T-helper 2 cell (primary cell): ENCODE measurements at places on chromosomes 7 and 10.

DNA sequence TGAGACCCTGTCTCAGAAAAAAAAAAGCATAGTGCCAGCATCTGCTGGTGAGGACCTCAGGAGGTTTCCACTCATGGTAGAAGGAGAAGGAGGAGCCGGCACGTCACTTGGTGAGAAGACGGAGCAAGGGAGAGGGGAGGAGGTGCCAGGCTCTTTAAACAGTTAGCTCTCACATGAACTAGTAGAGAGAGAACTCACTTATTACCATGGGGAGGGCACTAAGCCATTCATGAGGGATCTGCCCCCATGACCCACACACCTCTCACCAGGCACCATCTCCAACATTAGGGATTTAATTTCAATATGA, 62.9 kb upstream of the VKORC1L1 start:
- no peak for DNase-seq

DNA sequence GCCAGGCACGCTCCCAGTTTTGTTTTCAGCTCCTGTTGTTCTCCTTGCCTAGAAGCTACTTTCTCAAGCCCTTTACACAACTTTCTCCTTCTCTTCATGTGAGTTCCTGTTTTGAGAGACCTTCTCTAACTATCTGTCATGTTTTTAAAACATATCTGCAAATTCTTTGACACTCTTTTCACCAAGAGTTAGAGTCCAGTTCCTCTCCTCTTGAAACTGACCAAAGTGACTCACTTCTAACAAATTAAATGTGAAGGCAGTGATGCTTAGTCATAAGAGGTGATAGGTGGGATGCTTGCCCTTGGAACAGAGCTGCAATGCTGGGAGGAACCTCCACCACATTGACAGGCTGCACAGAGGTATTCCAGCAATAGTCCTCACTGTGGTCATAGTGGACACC, 25.3 kb downstream of the ZSCAN25 start:
- DNase-seq, result no peak

- DNase-seq, result no peak
Observed at GRCh38 chr7:7977774-7978173, 9.2 kb downstream of the GLCCI1 start.

- DNase-seq, result no peak
Observed at GRCh38 chr7:124364283-124364682, 331.4 kb upstream of the TMEM229A start.

DNA sequence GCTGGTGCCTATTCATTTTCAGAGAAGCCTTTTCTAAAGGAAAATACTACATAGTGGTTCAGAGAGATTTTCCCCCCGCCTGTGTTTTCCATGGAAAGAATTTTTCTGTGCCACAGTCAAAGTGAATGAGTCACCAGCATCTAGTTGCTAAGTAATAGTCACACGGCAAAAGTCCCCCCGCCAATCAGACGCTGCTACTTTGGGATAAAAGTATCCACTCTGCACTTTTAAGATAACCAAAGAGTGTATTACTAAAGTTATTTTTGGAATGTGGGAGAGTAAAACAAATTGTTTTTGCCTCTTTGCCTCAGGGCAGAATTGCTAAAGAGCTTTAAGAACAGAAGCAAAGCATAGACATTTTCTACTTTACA, 23.5 kb downstream of the ABLIM1 start:
- no peak for DNase-seq

- no peak for DNase-seq
Observed at GRCh38 chr7:82729172-82730030, 285.8 kb upstream of the CACNA2D1 start.

DNA sequence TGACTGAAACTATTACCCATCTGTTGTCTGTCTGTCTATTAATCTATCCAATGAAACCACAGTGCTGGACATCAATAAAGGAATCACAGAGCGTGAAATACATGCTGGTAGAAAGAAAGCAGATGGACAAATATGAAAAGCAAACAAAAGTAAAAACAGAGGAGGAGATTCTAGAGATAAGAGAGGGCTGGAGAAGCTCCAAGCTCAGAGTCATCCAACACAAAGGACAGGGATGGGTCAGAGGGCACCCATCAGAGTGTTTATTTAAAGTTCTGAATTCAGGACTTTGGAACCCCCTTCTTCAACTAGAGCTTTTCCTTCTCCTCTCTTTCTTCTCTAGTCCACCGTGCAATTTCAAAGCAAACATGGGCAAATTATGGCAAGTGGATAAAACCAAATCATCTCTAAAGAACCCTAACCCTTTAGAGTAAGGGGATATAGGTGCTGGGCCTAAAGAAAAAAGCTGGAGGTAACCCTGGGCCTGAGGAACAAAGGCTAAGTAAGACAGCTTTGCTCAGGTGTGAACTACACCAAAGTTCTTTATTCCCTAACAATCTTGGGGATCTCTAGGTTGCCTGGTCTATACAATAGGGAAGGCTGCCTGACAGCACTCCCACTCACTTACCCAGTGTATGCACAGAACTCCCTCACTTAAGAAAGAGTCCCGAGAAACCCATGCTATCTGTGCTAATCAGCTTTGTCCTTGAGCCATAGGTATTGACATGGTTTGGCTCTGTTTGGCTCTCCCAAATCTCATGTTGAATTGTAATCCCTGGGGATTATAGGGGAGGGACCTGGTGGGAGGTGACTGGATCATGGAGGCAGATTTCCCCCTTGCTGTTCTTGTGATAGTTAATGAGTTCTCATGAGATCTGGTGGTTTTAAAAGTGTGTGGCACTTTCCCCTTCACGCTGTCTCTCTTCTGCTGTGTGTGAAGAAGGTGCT, 97.0 kb downstream of the BAMBI start:
- DNase-seq, result no peak

DNA sequence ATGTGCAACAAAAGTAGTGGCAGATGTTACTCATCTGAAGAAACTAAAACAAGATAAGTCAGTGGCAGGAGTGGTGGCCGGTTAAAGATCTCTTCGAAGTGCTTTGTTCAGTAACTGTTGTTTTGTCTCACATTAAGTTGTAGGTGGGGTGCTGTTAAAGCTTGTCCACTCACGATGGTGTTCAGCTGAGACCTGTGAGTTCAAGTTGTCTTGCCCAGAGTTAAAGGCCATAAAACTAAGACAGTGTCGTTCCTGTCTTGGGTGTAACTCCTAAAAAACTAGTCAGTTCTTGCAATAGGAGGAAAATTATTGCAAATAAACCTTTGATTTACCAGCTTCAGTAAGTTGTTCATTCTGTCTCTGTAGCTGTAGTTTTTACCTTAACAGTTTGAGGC, 857 bp upstream of the FOXP2 start:
- DNase-seq, result no peak

- no peak for DNase-seq
Observed at GRCh38 chr7:76206633-76207032, 4.9 kb downstream of the SRRM3 start.

DNA sequence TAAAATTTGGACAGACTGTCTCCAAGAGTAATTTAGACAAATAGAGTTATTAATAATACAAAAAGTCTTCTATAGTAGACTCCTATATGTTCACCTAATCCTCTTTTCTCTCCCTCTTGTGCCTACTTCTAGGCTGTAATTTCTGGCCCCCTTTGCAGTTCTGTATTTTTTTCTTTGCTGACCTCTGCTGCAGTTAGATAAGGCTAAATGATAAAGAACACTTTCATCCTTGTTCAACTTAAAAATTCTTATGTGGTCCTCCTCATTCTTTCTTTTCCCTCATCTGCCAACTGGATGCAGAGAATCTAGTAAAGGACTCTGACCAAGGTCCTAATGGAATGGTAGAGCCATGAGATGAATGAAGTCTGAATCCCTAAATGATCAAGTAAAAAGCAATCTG, 20.1 kb downstream of the GLCCI1 start:
- DNase-seq, result no peak

GRCh38 chr10:8577686-8578085, 523.2 kb downstream of the GATA3 start:
- DNase-seq, result no peak

DNA sequence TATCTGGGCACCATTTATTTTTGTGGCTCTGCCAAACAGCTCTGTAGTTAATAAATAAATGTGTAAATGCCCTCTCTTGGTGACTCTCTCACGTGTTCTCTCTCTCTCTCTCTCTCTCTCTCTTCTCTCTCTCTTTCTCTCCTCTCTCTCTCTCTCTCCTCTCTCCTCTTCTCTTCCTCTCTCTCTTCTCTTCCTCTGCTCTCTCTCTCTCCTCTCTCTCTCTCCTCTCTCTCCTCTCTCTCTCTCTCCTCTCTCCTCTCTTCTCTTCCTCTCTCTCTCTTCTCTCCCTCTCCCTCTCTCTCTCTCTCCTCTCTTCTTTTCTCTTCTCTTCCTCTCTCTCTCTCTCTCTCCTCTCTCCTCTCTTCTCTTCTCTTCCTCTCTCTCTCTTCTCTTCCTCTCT, 145.8 kb upstream of the TMEM72 start:
- DNase-seq, result no peak

DNA sequence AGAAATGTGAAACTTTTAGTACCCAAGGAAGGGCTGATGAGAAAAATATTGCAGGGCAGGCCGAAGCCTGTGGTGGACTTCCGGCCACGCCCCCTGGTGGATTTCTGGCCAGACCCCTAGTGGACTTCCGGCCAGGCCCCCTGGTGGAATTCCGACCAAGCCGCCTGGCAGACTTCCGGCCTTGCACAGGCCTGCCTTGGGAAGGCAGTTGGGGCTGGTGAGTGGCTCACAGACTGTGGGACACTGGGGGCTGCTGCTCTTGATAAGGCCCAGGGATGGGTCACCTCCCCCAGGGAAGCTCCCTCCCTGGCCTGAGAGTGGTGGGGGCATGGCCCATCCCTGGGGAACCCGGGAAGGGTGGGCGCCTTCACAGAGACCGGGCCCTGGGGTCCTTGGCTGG, 116.4 kb upstream of the MKI67 start:
- no peak for DNase-seq

GRCh38 chr7:139734395-139734794, 43.4 kb downstream of the HIPK2 start:
- no peak for DNase-seq

DNA sequence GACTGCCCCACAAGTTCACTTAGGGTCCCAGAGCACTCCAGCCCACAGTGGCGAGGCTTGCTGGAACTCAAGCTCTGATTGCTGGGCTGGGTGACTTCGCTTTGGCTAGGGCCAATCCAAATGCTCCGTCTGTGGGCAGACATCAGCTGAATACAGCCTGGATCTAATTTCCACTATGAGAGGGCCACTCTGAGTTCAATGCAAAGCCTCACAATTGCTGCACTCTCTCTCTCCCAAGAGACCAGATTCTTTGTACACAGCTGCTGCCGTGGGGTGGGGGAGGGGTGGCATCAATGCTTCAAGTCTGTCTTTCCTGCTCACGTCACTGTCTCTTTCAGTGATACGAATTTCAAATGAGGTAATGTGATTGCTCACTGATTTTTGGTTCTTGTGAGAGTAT, 47.3 kb upstream of the BPGM start:
- DNase-seq, result no peak

GRCh38 chr7:137791930-137792329, 54.8 kb downstream of the DGKI start:
- DNase-seq, result no peak

- DNase-seq, result no peak
Observed at GRCh38 chr10:101749047-101750016, 26.6 kb downstream of the FGF8 start.

- no peak for DNase-seq
Observed at GRCh38 chr10:100448951-100449350, 13.9 kb upstream of the WNT8B start.

DNA sequence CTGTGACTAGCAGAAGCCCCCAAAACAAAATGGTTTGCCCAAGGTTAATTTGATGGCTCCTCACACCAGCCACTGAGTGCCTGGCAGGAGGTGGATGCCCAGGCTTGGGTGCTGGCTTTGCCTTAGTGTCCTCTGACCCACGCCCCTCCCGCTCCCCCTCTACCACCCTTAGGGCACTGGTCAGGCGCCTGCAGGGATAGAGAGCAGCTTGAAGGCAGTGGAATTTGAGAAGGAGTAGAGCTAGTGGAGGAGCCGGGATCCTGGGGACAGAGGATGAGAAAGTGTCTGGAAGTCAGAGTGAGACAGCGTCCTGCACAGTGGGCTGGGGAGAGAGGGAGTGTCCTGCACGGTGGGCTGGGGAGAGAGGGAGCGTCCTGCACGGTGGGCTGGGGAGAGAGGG, 139.4 kb downstream of the DNAJB6 start:
- DNase-seq, result no peak

GRCh38 chr10:43254881-43255633, 11.8 kb downstream of the RASGEF1A start:
- no peak for DNase-seq

DNA sequence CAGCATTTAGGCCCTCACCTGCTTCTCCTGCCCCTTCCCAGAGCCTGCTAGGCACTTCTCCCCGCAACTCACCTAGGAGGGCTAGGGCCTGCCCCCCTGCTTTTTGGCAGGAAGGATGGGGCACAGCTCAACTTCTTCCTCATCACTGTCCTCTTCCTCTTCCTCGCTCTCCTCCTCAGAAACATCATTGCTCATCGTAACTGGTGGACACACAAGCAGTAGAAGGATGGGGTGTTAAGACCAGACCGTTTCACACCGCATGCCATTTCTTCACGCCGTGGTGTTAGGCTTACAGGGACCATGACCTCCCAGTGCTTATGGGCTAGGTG, 1.6 kb downstream of the NPM3 start:
- no peak for DNase-seq

DNA sequence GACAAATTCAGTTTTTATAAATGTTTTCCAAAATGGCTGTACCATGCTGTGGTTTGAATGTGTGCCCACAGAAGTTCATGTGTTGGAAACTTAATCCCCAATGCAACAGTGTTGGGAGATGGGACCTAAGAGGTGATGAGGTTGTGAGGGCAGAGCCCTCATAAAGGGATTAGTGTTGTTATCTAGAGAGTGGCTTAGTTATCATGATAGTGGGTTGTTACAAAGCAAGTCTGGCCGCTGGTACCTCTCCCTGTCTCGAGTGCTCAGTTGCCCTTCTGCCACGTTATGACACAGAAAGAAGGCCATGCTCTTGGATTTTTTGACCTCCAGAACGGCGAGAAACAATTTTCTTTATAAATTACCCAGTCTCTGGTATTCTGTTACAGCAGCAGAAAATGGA, 119.0 kb downstream of the BTAF1 start:
- DNase-seq, result no peak

DNA sequence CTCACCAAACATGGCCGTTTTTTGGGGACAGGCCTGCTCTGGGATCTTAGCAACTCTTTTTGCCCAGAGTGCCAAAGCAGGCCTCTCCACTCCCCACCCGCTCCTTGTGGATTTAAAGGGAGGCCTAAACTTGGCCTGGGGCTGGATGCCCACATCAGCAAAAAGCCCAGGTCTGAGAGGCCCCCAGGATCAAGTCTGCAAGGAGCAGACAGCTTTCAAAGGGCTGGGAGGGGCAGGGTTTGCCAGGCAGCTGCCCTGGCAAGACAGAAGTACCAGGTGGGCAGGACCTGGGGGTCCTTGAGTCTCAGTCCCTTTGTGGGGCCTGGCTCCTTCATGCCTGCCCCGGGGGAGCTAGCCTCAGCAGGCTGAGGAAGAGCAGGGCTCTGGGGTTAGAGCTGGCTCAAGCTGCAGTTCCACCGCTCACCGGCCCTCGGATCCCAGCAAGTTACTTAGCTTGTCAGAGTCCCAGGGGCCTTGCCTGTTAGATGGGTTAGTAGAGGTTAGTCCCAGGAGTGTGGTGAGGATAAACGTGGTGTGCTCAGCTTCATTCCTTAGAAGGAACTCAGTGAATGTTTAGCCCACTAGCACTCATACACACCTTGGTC, 56.2 kb downstream of the ARHGAP22 start:
- no peak for DNase-seq
